ENCODE measurements at places on chromosomes 3 and 15.

GRCh38 chr3:58021962-58022361 is 13.7 kb downstream of the FLNB start:
- DNase-seq: no peak

DNA sequence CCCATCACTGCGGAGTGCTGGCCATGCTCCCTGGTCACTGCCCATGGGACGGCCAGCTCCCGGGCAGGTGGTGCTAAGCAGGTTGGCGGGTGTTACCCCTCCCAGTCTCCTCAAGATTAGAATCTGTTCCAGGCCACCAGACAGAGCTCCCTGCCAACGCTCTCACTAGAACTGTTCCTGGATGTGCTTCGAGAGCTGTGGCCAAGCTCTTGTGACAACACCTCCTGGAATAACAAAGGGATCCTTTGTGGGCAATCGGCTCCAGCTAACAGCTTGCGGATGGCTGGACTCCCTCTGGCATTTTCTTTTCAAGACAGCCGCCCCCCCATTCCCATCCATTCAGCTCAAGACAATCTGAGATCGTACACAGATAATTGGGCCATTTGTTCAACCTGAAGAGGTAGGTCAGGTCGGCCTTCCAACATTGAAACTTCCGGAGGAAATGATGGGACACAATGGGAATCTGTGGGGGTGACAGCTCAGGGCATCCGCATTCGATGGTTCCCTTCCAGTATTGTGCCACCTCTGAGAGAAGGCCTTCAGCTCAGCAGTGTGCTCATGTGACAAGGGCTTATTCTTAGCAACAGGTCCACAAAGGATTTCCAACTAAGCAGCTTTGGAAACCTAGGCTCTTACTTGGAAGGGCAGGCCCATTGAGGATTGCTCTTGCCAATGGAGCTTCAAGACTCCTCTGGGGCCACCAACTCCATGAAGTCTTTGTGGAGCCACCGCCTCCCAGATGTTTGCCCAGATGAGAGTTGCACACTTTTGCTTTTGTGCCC is 11.6 kb upstream of the EPHB3 start:
- no peak for DNase-seq

DNA sequence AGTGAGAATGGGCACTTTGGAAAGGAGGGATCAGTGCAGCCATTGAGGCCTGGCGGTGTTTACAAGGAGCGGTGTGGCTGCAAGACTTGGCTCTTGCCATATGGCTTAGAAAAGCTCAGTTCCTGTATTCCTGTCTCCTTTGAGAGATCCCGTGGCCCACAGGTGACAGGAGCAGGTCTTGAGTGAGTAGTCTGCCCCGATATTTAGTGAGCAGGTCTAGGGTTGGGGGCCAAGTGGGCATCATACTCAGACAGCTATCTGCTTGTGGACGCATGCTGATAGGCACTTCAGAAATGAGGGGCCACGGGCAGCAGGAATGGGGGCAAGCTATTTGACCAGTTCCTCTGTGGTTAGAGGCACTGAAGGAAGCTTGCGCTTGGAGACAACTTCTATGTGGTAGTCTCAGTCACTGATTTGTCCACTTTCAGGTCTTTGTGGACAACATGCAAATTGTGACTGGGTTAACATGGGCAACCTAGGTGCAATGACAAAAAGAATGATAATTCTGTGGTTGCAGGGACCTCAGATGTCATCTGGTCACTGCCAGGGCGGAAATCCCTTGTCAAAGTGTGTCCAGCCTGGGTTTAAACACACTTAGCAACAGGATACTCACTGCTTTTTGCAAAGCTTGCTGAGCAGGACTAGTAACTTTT is 1.1 kb downstream of the TMED3 start:
- DNase-seq: no peak

DNA sequence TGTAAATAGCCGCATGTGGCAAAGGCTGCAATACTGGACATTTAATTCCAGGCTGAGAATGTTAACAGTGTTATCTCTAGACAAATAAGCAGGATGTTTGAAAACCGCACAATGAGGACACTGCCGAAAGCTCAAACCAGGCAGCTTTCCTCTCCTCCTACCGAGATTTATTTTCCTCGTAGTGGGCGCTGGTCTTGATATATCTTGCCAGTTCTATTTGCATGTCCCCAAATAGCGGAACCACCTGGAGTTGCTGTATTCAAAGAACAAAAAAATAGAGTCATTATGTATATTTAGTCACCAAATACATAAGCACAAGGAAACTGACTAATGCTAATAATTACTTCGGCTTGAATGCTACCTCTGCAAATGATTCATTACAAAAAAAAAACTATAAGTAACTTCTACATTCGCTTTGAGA is 46.5 kb downstream of the CYFIP1 start:
- peak; percentile 50 for DNase-seq

- DNase-seq: no peak
Measured at GRCh38 chr15:100230784-100231183, 111.0 kb downstream of the ADAMTS17 start.

DNA sequence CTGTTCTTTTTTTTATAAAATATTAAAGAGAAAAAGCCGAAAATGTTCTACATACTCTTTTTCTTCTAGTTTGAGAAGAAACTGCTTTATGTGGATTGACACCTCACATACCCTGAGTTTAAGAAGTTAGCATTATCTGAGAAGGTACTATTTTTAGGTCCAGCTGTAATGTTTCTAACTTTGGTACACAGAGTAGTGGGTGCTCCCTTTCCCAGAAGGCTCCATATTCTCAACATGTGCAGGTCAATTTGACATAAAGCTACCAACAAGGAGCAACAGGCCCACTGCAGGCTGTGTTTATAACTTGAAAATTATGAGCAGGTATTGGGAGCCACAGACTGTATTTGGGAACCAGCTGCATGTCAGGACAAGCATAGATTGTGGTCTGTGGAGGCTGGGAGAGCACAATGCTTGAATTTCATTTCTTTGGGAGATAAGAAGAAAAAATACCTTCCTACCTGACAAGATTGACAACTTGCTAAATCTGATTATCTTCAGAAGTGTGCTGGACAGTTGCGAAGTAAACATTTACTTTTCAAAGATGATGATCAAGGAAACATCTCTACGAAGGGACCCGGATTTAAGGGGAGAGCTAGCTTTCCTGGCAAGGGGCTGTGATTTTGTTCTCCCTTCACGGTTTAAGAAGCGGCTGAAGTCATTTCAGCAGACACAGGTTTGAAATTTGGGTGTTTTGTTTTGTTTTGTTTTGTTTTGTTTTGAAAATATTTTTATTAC is 57.2 kb downstream of the PPP2R3A start:
- no peak for DNase-seq

DNA sequence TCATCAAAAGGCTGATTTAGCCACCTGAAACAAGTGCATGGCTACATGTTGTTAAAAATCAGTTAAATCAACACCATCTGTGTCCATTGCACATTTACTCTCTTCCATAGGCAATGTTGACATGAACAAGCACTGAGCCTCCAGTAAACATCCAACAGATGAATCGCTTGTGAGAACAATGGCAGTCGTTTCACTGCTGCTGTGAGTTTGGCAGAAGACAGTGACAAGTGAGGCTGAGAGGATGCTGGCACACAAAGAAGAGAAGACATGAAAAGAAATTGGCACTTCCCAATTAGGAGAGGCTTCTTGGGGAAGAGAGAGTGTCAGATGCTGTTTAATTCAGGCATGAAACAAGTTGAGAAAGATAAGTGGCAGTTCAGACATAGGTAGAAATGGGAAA is 227.4 kb upstream of the STT3B start:
- DNase-seq: no peak

- no peak for DNase-seq
Measured at GRCh38 chr3:27723815-27724458, 1.8 kb upstream of the EOMES start.

GRCh38 chr3:113255854-113256615 is 44.7 kb downstream of the BOC start:
- DNase-seq: no peak

GRCh38 chr3:62019906-62020305 is 353.4 kb downstream of the FEZF2 start:
- DNase-seq: no peak

GRCh38 chr3:128447561-128448013 is 19.1 kb downstream of the DNAJB8 start:
- DNase-seq: no peak

DNA sequence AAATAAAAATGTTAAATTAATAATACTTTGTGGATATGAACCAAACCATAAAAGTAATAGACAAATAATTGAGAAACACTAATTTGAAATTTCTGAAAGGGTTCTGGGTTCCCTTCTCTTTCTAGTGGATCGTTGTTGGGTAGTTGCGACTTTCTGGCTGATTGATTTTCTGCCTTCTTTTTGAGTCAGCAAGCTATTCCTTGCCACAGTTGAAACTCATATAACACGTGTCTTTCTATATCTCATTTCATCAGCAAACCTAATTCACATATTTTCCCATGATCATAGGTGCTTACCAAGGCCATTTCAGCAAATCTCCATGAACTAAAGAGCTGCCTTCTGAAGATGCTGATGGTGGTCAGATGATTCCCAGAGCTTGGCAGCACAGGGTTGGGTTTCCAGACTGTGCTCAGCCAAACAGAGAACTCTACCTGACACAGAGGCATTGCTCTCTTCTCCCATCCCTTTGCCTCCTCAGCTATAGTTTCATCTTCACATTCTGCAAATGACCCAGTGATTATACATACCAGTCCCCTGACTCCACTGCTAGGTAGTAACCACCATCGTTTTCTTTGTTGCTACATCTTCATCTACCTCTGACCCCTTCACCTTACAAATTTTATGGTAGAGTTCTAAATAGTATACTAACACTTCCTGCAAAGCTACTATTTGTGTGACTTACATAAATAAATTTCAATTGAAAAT is 383.9 kb upstream of the DPH6 start:
- DNase-seq: no peak

DNA sequence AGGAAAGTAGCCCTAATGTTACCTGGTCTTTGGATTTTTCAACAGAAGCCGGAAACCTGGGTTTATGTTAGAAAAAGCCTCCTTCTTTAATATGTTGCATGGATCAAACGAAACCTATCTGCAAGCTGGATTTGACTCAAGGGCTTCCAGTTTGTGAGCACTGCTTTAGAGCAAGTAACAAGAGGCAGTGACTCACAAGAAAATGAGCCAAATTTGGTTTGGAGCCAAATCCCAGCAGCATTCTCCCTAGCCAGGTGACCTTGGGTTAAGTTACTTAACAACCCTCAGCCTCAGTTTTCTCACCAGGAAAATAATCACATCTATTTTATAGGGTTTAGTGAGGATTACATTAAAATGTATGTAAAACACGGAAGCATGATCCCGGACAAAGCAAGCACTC is 215.2 kb upstream of the PRICKLE2 start:
- DNase-seq: no peak

DNA sequence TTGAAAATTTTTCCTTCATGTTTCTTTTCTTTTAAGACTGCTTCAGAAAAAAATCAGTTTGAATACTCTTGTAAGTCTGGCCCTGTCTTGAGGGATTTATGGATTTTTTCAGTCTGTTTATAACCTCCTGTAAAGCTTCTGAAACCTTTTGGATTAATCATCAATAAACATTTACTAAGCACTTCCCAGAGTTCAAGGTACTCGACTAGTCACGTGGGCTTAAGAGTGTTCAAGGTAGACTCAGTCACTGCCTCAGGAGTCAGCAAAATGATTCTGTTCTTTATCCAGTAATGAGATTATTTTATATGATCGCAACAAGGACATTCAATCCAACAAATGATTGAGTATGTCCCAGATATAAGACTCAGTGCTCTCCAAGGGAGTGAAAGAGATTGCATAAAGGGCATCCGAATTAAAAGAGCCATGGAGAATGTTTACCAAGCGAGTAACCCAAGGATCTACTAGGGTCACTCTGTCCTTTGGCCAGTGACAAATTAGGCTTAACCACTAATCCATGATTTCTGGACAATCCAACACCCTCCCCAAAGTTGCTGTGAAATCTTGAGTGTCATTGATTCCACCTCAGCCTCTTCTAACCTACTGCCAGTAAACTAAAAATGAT is 726.6 kb upstream of the NAALADL2 start:
- no peak for DNase-seq

Measured in A673 (cell line).